ENCODE measurements at places on chromosomes 11 and 22. TPM values are rescaled to one million over a fixed set of nuclear protein-coding genes. Genes with fewer than 3 reads are reported as not detected.

The IGLL1 gene
- not detected for total RNA-seq

The NAALAD2 gene
- total RNA-seq, result not detected

The MYBPC3 gene
- not detected for total RNA-seq

The UPK2 gene
- not detected for total RNA-seq

The SREBF2 gene
- 171 TPM for total RNA-seq

- no peak overlapping the region for H3K27ac ChIP-seq
- no peaks in the 10 kb centered on the region for H3K27me3 ChIP-seq
- no peaks in the 10 kb centered on the region for H3K4me1 ChIP-seq
Observed at GRCh38 chr22:45202333-45203149, 38.2 kb downstream of the KIAA0930 start.

DNA sequence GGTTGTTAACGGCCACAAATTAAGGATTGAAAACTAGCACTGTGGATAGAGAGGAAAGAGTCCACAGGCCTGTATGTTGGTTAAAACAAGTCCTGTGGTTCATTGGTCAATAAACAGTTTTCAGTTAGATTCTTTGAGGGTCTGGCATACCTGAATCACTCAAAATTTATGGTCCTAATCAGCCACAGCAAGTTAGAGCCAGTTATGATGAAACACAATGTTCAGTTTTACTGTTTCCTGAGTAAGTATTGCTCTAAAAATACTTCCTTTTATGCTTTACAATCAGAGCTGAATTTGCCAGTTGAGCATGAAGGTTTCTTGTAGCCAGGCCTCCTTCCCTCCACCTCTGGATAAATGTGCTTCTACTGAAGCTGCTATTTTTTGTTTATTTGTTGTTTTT is 12.9 kb upstream of the CAT start:
- peaks cover under 1% of the 10 kb centered on the region for H3K27me3 ChIP-seq
- no peak for DNase-seq
- no peak overlapping the region for H3K27ac ChIP-seq
- H3K36me3 ChIP-seq, result no peaks in the 10 kb centered on the region

DNA sequence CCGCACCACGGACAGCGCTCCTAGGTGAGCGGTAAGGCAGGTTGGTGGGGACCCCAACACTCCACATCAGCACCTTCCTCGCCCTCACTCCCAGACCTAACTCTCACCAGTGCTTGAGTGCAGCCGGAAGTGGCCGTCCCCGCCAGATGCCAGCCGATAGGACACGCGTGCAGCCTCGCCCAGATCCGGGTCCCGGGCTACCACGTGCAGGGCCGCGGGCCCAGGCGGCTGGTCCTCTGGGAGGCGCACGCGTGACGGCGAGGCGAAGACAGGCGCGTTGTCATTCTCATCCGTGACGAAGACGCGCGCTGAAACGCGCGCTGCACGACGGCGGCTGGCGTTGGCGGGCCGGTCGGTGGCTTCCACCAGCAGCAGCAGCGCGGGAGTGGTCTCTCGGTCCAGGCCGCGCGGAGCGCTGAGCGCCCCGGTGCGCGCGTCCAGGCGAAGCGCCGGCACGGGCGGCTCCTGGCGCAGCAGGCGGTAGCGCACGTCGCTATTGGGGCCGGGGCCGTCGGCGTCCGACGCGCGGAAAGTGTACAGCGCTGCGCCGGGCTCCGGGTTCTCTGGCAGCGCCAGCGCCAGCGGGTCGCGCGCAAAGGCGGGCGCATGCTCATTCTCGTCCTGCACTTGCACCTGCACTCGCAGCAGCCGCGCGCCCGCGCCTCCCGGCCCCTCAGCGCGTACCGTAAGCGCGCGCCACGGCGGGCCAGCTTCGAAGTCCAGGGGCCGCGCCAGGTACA is 10.8 kb upstream of the TPP1 start:
- H3K4me3 ChIP-seq, result no peak overlapping the region
- no peak overlapping the region for H3K27ac ChIP-seq
- H3K36me3 ChIP-seq, result no peaks in the 10 kb centered on the region
- no peak for DNase-seq

- H3K36me3 ChIP-seq, result no peaks in the 10 kb centered on the region
- no peaks in the 10 kb centered on the region for H3K27me3 ChIP-seq
- H3K27ac ChIP-seq, result no peak overlapping the region
- H3K4me3 ChIP-seq, result no peak overlapping the region
- no peak for DNase-seq
- H3K4me1 ChIP-seq, result no peaks in the 10 kb centered on the region
Observed at GRCh38 chr11:24560324-24560723, 63.5 kb downstream of the LUZP2 start.
